NB4 (cell line): ENCODE measurements at places on chromosomes 7 and 10.

DNA sequence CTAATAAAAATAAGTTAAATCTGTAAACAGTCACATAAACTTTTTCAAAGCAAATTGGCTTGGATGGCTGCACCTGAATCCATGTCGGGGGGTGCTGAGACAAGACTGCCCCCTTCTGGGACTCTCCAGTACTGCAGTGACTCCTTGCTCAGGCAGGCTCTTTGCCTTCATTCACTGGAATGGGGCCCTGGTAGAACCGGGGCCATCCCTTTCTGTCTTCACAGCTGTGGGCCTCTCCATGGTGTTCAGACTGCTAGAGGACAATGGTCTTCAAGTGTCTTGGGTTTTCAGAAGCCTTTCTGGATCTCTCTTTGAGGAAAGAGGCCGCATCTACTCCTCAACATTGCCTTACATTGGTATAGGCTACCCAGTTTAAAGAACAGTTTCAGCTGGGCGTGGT, 16.1 kb upstream of the IMPDH1 start:
- DNase-seq: peak; percentile 82

DNA sequence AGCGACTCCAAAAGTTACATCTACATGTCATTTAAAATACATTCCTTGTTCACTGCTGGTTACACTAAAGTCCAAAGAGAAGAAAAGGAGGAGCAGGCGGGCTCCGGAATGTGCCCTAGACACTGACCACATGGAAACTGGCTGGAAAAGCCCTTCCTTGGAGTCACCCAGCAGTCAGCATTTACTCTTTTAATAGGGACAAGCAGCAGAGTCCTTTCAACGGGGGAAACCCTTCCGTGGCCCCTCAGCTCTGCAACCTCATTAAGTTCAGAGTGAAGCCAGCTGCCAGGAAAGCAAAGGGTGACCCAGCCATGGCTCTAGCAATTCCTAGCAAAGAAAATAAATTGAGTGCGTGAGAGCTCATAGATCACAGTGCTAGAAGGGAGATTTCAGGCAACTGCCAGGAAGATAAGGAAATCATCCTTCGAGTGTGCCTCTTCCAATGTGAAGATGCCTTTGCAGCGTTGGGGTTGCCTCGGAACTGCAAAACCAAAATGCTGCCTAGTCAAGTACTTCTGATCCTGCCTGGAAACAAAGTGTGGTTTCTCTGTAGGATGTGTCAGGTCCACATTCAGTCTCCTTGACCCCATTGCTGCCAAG, 101.6 kb downstream of the SORBS1 start:
- DNase-seq: no peak

DNA sequence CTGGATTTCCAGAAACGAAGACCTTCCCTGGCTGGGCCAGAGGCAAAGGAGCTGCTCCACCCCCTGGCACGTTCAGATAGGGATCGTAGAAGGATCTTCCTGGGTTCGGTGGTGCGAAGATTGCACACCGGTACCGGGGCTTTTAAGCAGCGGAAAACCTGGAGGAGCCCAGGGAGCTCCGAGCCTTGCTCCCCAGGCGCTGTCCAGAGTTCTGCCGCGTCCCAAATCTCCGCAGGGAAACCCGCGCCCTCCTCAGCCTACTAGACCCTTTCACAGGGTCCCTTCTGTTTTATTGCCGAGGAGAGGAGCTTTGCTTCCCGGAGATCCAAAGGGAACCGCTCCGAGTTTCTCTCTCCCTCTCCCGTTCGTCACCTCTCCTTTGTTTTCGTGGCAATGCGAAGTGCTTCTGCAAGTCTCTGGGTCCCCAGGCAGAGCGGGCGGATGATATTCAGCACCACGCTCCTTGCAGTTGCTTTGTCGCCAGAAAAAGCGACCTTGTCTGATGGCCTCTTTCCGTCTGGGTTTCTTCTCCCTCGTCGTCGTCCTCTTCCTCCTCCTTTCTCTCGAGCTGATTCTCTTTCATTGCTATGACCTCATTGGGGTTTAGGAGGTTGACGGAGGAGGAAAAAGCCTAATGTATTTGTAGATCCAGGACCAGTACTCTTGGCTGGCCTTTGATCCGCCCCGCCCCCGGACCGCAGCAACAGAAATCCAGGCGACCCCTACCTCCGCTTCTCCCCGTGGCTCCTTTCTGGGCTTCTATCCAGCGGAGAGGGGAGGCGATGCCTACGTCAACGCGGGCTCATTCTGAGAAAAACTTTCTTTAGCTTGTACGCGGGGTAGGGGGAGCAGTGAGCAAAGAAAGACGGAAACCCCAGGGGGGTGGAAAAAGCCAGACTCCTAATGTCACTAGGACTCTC, at the start of gene TMEM196:
Gene TMEM196, minus strand, starts transcription at position 777 of the 920 bp plus-strand sequence. CDS start 921 bp downstream, outside the sequence.
- no peak for DNase-seq

DNA sequence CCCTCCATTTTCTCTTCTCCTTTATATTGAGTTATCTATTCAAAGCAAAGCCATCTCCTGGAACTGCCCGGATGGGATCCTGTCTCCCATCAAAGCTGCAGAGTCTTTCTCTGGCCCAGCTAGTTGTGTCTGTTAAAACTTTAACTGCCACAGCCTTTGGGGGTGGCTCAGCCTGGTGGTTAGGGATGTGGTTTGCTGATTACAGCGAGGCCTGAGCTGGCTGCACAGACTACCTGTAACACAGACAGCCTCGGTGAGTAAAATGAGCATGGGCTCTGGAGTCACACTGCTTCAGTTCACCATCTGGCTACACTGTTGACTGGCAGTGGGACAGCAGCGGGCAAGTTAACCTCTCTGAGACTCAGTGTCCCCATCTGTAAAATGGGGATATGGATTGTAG, 18.4 kb upstream of the HABP2 start:
- peak; percentile 75 for DNase-seq

GRCh38 chr7:140423501-140423900, 19.6 kb downstream of the RAB19 start:
- no peak for DNase-seq

DNA sequence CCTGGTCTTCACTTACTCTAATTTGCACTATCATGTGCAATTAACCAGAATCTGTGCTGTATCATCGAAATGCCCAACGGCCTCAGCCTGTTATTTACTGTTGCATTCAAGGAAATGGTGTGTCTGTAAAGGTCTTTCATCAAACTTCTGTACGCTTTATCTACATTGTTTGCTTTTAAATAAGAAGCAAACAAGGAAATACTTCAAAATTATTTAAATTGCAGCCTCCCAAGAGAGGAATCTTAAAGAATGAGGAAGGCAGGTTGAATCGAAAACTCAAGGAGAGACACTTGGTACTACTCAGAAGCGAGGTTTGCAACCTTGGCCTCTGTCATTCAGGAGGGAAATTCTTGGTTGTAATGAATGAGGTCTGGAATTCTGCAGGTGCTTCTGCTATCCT, 40.7 kb downstream of the MGAM start:
- no peak for DNase-seq
